ENCODE measurements at places on chromosomes 16 and 17.

DNA sequence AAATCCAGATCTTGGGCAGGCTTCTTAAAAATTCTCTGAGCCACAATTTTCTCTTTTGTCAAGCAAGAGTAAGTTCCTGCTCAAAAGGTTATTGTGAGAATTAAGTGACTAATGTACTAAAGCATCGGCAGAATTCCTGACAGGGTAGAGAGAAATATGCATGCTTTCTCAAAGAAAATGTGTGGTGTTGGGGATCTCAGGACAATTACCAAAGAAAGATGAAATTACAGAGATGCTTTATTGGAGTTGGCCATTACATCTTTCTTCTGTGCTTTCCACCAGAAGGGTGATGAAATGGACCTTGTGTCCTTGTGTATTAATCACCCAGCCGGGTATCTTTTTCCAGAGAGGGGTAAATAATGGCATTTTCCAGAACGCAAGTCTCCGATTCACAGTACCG, 1.7 kb upstream of the USP43 start:
- no peak for DNase-seq

DNA sequence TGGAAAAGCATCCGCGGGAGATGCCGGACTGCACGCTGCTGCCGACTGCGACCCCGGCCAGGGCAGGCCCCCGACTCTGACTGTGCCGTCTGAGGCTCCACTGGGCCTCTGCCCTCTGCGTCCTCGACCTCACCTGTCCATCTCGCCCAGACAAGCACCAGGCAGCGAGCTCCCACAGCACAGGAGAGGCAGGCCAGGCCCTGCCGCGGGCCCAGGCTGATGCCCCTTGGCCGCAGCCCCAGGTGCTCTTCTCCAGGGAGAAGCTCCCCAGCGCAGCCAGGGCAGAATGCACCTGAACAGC, 98.1 kb upstream of the DNAH17 start:
- DNase-seq, result no peak

DNA sequence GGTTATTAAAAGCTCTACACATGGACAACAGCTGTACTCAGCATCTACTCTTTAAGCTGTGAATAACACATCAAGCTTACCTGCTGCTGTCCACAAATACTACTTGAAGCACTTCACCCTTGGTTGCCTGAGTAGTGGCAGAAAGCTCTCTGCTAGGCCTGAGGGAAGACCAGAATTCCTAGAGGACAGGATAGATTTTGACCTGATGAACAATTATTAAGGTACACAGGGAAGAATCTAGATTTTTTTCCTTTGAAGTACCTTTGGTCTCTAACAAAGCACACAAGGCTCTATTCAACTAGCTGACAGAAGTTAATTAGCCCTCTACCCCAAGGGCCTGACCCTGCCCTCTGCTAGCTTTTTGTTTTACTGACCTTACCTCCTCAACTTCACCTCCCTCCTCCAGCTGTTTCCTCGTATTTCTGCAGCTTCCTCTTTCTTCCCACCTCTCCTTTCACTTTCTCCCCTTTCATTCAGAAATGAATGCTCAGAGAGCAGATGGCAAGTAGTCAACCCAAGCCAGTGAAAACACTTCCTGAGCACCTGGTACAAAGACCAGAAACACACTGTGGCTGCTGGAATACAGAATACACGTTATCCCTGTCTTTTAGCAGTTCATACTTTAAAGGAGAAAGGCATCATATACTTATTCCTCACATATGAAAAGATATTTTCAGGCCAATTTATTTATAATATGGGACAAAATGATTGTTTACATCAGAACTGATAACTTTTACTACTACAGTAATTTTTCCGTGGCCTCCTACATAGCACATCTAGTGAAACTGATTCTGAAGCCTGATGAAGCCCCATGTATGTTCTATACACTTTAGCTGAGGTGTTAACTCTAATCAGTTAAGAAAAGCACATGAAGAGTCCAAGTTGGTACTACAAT, 5.7 kb upstream of the VEZF1 start:
- no peak for DNase-seq

GRCh38 chr16:10938321-10938720, 3.9 kb downstream of the DEXI start:
- no peak for DNase-seq

DNA sequence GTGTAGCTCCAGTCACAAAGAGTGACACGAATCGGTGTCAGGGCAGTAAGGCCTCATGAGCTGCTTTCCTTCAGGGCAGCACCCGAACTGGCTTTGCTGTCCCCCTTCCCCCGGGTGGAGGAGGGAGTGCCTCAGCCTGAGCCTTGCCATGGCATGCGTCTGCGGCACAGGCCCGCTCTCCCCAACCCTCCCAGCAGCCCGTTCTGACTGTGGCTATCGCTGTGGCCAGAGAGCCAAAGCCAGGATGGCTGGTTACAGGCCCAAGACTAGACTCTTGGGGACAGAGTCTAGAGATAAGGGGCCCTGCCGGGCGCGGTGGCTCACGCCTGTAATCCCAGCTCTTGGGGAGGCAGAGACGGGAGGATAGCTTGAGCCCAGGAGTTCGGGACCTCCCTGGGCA, 25.9 kb downstream of the CLUH start:
- no peak for DNase-seq

DNA sequence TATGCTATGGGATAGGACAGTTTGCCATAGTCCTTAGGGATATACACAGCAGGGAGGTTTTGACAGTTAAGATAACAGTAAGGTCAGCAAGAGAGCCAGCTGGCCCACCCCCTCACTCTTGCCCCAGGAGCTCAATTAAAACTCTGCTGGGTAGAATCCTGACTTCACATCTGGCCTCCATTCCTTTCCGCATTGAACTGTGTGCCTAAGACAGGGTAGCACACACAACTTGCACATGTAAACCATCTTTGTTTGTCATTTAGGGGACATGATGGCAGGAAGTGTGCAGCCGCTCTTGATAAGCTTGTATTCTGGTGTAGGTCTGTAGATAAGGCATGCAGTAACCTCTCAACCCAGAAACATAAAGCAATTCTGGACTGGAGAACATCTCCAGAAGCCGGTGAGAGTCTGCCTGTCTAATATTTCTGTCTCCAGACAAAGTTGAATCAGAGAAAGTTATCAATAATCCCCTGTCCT, 5.2 kb downstream of the MINK1 start:
- no peak for DNase-seq
